Hematopoietic multipotent progenitor cell treated with erythropoietin and hydrocortisone succinate and interleukin-3 and kit ligand, for 8 days (in vitro differentiated cells): ENCODE measurements at places on chromosomes 11 and 22.
A peak's percentile ranks its signal among the peaks of the same experiment; 100 is the strongest.

- DNase-seq = no peak
Measured at GRCh38 chr11:71481101-71481960, 28.3 kb downstream of the NADSYN1 start.

GRCh38 chr11:22192642-22193347 lies at the start of gene ANO5:
ANO5 (plus strand) TSS chr11:22193085; CDS start chr11:22193493, 408 bp downstream.
- DNase-seq = peak; percentile 33

GRCh38 chr22:43186272-43187170 lies at the start of gene TTLL12:
TTLL12 (minus strand) TSS chr22:43187134; CDS start chr22:43187069, 65 bp downstream.
- DNase-seq = peak; percentile 43

DNA sequence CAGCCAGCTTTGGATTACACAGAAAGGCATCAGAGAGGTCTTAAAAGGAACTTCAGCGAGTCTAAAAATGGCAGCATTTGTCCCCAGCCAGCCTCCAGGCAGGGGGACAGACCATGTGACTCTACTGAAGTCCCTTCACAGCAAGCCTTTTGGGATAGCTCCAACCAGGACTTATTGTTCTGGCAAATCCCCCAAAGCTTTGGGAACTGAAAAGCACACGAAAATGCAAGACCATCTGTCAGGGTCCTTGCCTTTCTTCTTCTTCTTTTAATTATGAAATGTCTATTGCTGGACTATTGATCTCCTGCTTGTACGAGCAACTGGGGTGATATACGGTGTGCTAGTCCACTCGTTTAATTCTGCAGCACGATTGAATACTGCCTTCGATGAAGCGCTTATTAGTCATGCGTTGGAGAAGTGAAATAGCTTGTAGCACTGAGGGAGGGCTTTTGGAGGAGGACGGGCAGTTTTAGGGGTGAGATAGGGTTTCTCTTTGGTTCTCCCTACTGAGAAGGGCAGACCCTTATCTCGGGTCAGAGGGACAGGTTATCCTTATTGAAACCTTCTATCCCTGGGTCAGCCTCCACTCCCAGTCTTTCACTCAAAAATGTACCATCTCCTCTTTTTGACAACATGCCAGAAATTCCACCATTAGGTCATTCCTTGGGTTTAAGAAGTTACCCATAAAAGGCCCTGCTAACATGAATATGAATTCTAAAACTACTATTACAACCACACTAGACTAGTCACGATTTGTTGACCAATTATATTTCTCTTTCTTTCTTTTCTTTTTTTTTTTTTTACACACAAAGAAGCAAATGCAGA lies 416.4 kb downstream of the MIAT start:
- no peak for DNase-seq

DNA sequence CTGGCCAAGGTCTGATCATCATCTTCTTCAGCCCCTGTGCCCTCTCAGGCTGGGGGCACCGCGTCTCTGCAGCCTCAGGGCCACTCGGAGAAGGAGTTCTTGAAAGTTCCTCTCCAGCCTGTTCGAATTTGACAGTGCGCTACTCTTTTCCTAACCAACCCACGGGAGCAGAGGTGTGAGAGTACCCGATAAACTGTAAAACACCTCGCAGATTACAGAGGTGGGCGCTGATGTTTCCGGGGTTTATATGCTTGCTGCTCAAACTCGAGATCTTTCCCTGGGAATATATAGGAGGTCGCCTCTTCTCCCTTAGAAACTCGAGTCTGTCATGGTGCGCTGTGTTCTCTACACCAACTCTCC lies 515 bp downstream of the CTR9 start:
- DNase-seq = no peak
